Cerebellar cortex (tissue), 1 donor: ENCODE measurements at places on chromosomes 13 and 19.

- no peak for DNase-seq
Observed at GRCh38 chr13:31588893-31589292, 150.4 kb upstream of the RXFP2 start.

DNA sequence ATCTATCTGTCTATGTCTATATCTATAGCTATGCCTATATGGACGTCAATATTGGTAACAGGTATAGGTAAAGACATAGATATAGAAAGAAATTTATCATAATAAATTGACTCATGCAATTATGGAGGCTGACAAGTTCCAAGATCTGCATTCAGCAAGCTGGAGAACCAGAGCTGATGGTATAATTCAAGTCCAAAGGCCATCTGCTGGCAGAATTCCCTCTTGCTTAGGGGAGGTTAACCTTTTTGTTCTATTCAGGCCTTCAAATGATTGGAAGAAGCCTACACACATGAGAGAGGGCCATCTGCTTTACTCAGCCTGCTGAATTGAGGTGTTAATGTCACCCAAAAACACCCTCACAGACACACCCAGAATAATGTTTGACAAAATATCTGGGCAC, 10.8 kb downstream of the RASL11A start:
- no peak for DNase-seq

GRCh38 chr19:2625434-2625833, 77.1 kb downstream of the GNG7 start:
- DNase-seq, result no peak

GRCh38 chr13:93882086-93882651, 597.3 kb downstream of the DCT start:
- DNase-seq, result no peak

DNA sequence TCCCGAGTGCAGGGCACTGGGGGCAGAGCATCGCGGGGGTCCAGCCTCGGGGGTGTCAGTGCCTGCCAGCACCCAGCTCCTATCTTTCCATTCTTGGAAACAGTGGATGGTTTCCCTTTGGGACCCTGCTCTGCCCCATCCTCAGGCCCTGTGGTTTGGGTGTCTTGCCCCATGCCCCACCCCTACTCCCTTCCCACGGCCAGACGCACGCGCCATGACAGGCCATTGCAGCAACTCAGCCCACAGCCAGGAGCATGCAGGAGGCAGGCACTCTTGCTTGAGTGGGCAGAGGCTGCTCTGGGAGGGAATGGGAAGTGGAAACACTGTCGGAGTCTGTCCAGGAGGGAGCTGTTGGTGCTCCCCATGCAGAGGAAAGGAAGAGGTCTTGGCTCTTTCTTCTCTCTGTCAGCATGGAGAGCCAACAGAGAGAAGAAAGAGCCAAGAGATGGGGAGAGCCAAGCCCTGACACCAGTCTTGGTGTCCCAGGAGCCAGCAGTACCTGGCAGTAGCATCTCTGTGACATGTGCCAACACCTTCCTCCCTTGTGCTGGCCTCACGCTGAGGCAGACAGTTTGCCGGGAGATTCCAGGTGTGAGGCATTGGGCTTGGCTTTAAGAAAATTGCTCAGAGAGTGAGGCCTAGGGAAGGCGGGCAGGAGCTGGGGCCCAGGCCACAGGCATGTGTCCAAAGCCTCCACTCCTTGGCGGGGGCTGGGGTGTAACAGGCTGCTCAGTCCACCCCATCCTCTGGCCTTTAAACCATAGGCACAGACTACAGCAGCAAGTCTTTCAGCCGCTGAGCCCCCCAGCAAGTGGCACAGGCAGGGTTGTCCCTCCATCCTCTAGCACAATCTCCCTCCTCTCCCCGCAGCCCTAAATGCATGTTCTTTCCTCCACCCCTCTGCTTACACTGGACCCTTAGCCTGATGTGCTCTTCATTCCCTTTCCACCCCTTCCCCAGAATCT, 86.7 kb upstream of the UQCRFS1 start:
- peak; percentile 66 for DNase-seq

DNA sequence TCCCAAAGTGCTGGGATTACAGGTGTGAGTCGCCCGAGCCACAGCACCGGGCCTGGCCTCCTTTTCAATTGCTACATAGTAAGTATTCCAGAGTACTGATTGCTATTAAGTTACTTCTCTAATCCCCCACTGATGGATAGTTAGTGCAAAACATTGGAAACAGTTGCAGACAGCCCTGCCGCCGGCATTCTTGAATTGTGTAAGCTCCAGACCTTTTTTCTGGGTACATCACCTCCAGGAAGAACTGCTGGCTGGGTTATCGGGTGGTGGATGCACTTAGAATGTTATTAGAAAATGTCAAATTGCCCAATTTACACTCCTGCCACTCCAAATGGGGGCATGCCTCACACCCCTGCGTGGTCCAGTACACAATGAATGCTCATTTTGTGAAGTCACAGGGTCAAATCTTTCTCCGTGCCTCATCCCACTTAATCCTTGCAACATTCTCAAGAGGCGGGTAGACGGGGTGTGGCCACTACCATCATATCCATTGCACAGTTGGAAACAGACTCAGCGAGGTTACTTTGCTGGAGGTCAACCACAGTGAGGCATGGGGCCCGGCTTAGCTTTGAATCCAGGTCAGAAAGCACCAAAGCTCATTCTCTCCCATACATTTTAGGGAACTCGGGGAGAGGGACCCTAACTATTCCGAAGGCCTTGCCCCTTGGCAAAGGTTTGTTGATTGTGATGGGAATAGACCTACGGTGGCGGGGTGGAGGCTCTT, 1.0 kb upstream of the KDM4B start:
- no peak for DNase-seq

DNA sequence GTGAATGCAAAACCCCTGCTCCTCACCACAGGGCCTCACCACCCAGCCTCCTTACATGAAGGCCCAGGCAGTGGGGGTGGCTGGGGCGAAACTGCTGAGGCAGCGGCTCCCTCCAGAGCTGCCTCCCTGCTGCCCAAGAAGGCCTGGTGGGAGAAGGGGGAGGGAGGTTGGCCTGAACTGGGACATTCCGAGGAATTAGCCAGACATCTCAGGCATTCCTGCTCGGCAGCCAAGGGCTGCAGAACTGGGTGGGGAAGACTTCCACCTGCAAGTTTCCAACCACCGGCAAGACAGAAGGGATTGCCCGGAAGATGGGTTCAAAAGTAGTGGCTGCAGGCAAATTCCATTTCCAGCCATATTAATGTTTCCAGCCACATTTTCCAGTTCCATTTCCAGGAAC, 2.3 kb upstream of the PSPN start:
- DNase-seq, result peak; percentile 75

DNA sequence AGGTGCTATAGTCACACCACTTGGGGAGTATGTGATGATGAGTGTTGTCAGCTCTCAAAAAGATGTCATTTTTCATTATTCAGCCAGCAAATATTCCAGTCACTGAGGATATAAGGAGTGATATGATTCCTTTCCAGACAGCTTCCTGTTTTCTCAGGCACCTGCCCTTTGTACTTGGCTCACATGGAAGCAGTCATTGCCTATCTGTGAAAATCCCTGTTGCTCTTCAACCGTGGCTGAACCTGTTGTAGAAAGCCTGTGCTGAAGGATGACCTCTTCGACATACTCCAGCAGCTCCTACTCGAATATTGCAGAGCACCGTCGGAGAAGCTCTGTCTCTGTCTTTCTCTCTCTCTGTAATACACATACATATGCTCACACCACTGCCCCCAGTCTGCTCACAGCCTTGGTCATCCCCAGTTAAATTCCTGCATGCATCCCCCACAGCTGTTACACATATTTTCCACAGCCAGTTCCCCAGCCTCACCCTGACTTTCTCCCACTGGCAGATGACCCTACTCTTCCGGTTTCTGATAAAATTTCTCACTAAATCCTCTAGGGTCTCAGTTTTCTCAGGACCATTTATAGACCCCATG, 204.2 kb upstream of the ARGLU1 start:
- DNase-seq, result no peak

DNA sequence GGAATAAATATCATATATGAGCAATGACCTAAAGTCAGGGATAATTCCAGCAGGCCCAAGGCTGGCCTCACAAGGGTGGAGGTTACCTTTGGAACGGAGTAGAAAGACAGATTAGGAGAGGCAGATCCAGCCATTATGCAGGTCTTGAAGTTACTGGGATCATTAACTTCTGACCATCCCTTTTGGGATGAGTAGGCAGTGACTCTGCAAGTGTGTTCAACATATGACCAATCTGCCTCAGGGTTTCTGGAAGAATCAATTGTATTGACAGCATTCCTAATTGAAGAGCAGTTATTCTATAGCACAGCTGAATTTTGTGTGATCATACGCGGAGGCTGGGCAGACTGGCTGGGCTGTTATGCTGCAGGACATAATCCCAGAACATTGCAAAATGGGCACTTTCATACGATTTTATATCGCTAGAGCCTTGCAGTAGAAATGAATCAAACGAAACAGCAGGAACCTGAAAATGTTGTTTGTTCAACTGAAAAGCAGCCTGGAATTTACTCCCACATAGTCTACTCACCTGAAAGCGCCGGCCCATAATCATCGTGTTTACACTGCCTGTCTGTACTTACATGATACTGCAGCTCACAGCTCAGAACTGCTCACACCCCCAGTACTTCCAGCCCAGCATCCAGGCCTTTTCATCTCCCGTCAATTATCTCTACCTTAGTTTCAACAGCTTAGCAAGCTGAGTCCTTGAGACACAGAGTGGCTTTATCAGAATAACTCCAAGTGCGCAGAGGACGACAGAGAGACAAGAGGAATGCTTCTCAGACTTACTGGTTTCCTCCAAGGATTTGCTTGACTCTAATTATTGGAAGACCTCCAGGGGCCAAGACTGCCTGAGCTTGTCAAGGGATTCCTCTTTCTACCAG, 556.1 kb downstream of the EFNB2 start:
- no peak for DNase-seq

DNA sequence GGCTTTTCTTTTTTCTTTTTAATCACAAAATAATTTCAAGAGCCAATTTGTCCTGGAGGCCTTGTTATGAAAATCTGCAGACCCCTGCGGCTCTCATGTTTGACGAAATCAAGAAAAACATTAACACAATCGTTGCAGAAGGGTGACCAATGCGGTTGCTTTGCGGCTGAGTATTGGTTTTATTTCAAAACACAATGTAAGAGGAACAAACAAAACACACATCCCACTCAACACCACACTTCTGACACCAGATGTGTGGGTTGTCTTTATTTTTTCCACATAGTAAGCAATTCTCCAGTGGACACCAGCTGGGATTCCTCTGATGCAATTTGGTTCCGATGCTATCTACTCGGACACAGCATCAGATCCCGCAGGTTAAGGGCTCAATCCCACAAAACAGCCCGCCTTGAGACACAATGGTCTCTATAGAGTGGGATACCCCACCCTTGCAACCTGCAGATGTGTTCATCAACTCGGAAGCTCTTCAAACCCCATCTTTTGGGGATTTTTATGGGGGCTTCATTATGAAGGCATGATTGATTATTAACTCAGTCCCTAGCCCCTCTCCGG, 21.9 kb upstream of the CCDC124 start:
- no peak for DNase-seq

DNA sequence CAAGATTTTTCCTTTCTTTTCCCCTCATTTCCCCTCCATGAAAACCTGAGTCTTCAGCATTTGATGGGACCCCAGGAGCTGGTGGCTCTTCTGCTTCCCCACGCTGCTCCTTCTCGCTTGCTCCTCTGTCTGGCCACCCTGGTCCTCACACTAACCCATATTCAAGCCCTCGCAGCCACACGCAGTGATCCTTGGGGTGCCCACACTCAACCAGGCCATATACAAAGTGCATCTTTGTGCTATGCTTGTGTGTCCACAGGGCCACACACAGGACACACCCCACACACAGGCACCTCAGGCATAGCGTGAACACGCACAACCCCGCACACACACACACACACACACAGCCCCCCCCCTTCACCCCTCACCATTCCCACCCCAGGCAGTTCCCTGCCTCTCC, 132.1 kb downstream of the URI1 start:
- DNase-seq, result no peak

- DNase-seq, result no peak
Observed at GRCh38 chr19:36112678-36113077, 1.7 kb downstream of the OVOL3 start.

- DNase-seq, result peak; percentile 80
Observed at GRCh38 chr19:1540365-1540925, 16.6 kb downstream of the PLK5 start.

DNA sequence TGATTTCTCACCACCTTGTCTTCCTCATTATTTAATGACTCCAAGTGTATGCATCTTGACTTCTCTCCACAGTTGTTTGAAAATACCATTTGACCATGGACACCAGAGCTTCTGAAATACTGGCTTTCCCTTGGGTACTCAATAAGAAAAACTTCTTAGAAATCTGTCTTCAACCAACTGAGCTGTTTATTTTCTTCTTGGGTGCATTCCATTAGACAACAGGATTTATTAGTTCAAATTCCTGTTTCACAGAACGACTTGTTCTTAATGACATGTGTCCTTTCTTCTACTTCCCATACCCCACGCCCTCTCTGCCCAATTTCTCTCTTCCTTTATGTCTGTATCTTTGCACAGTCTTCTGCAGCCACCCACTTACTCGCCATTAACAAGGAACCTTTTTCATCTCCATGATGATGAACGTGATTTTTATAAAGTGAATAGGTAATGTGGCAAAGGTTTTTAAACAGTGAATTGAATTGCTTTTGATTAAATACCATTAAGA, 11.3 kb upstream of the ITM2B start:
- DNase-seq, result no peak

- no peak for DNase-seq
Observed at GRCh38 chr13:51043310-51043709, 67.8 kb downstream of the C13orf42 start.

- peak; percentile 36 for DNase-seq
Observed at GRCh38 chr13:46641274-46642081, 88.5 kb downstream of the LRCH1 start.

DNA sequence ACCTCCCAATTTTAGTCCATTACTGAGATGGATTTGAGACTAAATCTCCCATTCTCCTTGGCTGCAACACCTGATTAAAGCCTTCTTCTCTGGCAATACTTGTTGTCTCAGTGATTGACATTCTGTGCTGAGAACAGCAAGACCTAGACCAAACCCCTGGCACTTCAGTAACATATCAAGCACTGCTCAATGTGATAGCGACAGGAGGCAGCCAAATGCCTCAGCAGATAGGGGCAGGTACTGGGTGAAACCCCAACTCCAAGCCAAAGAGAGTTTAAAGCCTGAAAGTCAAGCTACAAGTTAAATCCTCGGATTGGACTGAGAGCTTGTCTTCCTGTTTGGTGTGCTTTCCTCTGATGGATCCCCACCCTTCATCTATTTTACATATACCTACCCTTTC, 52.7 kb downstream of the STARD13 start:
- no peak for DNase-seq

GRCh38 chr19:44811122-44811419, 2.2 kb downstream of the BCAM start:
- DNase-seq, result no peak

- DNase-seq, result no peak
Observed at GRCh38 chr19:1486720-1487575, 3.2 kb downstream of the PCSK4 start.

DNA sequence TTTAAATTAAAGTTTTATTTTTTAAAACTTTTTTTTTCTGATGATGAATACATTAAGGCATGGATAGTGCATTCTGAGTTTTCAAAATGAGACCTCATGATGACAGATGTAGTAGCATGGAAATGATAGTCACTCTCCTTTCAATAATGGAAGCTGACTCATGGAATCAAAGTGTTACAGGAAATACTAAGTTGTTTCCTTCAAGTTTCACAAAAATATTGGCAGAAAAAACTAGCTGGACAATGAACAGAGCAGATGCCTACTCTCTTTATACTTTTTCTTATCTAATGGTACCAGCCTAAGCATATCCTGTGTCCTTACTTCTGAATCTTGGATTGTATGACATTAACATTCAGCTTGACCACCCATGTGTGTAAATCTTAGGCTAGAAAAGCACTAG, 1337.3 kb downstream of the PCDH9 start:
- no peak for DNase-seq

GRCh38 chr19:55080968-55081769, 5.5 kb downstream of the EPS8L1 start:
- peak; percentile 65 for DNase-seq
